ENCODE measurements at places on chromosomes 5 and 9.

GRCh38 chr9:82036086-82036485, 47.5 kb downstream of the SPATA31D1 start:
- DNase-seq, result no peak

- DNase-seq, result no peak
Observed at GRCh38 chr9:115229496-115229895, 111.5 kb upstream of the TNC start.

DNA sequence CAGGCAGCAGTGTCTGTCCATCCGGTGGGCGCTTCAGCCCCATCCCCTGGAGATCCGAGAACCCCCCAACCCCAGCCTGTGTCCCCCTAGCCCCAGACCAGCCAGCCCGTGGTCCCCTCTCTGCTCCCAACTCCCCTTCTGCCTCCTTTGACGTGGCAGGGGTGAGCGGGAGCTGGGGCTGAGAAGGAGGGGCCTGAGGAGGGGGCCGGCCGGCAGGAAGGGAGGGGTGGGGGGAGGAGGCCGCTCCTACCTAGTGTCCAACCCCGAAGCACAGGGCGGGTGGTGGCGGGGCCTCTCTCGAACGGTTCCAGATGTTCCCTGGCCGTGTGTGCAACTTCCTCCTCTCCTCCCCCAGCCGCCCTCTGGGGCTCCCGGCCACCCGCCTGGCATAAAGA, 31.0 kb downstream of the GOLGA2 start:
- DNase-seq, result no peak

GRCh38 chr9:107528686-107529085, 39.1 kb upstream of the KLF4 start:
- DNase-seq, result no peak

- no peak for DNase-seq
Observed at GRCh38 chr9:34331196-34331595, 1.8 kb downstream of the NUDT2 start.

DNA sequence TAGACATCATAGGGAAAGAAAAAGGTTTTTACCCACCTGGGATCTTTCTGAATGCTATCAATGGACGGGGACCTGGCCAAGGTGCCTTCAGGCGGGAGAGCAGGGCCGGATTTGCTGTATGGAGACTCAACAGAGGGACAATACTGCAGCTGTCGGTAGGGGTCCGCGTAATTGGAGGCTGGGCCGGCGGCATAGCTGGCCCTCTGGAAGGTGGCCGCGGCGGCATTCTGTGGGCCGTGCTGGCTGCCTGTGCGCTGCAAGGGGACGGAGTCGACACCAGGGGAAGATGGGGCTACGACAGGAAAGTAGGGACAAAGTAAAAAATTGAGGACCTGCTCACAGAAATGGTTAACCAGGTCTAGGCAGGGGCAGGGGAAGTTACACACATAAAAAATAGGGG, 557.9 kb downstream of the CTNND2 start:
- no peak for DNase-seq

GRCh38 chr9:124420991-124421543, 5.8 kb upstream of the PSMB7 start:
- DNase-seq, result no peak

DNA sequence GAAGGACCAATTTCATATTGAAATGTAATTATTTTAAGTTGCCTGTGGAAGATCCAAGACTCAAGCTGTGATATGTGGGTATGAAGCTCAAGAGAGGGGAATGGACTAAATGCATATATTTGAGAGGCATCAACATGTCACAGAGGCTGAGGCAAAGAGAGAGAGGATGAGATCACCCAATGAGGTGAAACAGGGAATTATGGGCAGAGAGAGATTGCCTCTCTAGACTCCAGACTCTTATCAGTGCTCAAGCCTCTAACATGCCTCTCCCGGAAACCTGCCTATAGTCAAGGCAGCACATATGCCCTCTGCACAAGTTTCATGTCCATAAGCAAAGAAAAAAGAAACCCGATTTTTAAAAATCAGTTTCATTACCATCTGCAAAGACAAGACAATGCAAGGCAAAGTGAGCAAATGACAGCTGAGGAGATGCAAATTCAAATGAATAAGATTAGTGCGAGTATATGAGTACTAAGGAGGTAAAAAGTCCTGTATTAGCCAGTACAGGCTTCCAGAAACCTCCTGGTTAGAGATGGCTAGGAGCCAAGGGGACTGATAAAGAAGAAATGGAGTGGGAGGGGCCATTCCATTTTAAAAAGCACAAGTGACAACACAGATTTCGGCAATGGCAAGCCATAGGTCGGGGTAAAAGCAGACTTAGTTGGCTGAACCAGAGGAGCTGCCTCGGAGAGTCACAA, 9.4 kb downstream of the APTX start:
- DNase-seq, result no peak

DNA sequence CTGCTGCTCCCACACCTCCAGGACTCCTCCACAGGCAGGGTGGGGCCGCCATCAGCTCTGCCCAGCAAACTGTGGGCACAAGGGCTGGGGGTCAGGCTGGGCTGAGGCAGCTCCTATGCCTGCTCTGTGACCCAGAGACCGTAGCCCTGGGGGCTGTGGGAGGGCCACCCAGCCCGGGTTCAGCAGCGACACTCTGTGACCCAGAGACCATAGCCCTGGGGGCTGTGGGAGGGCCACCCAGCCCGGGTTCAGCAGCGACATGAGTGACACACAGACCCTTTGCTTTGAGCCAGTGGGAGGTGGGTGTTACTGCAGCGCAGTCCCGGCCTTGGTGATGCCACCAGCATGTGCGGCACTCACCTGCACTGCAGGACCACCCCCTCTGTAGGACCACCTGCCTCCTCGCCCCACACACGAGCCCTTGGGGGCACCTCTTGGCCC, 118.9 kb upstream of the LPCAT1 start:
- DNase-seq, result no peak

DNA sequence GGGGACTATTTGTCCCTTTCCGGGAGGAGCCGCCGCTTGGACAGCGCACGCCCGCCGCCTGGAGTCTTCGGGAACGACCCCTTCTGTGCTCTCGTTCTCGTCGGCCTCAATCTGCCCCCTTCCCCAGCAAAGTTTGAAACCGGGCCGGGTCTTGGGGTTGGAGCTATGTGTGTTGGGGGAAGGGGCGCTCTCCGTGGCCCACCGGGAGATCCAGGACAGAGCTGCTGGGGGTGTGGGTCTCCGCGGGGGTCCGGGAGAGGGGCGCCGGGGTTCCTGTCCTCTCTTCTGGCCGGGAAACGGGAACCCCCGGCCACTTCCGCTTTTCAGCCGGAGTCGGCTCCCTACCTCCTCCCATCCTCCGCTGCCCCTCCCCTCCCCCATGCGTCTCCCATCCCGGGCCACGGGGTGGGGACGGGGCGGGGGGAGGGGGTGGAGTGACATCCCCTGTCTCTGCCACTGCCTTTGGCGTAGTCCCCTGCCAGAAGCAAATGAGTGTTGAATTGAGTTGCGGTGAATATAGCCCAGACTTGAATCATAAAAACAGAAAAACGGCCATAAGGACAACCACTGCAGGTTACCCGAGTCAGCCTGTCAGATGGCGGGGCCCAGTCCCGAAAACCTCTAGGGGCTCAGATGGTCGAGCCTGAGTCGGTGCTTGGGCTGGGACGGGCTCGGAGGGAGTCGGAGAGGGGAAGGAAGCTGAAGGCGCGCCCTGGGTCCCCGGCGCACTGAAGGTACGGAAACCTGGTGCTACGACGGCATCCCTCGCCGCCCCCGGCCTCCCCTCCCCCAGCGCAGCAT, 1.1 kb downstream of the CPLX2 start:
- no peak for DNase-seq

DNA sequence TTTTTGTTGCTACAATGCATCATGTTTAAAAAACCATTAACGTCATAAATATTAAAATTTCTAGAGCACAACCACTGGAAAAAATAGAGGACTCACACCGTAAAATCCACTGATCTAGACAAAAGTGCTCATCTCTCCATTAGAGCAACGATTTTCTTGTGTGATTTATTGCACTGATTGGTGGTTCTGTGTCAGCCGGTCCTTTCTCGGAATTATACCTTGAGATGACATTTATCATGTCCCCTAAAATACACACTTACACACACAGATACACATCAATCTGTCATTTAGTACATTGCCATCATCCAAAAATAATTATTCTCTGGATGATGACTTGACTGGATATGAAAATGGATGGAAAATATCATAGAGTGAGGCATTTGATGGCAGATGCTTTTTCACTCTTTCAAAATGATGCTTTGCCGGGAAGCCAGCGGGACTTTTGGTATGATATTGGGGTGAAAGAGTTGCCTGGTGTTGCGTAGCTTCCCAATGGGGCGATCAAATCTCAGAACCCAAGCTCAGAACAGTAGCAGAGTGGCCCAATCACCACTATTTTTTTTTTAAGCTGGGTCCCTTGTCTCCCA, 226.6 kb downstream of the GAS1 start:
- DNase-seq, result no peak

DNA sequence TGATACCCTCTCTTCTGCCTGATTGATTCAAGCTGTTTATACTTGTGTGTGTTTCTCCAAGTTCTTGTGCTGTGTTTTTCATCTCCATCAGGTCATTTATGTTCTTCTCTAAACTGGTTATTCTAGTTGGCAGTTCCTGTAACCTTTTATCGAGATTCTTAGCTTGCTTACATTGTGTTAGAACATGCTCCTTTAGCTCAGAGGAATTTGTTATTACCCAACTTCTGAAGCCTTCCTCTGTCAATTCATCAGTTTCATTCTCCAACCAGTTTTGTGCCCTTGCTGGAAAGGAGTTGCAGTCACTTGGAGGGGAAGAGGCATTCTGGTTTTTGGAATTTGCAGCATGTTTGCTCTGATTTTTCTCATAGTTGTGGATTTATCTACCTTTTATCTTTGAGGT, 126.2 kb upstream of the FTMT start:
- no peak for DNase-seq
